ENCODE measurements at places on chromosomes 6 and 20. TPM values are rescaled to one million over a fixed set of nuclear protein-coding genes. Genes with fewer than 3 reads are reported as not detected.

SYCP2 gene
- 8.6 TPM for polyA plus RNA-seq

PRDM1 gene
- polyA plus RNA-seq, result 4.0 TPM

POPDC3 gene
- 1.3 TPM for polyA plus RNA-seq

SOX4 gene
- 88.6 TPM for polyA plus RNA-seq

HLA-DPA1 gene
- polyA plus RNA-seq, result 33.0 TPM

LAMP5 gene
- polyA plus RNA-seq, result 1.7 TPM

MUCL3 gene
- polyA plus RNA-seq, result 0.10 TPM

BTN1A1 gene
- 0.19 TPM for polyA plus RNA-seq

ZBP1 gene
- 0.08 TPM for polyA plus RNA-seq

DNA sequence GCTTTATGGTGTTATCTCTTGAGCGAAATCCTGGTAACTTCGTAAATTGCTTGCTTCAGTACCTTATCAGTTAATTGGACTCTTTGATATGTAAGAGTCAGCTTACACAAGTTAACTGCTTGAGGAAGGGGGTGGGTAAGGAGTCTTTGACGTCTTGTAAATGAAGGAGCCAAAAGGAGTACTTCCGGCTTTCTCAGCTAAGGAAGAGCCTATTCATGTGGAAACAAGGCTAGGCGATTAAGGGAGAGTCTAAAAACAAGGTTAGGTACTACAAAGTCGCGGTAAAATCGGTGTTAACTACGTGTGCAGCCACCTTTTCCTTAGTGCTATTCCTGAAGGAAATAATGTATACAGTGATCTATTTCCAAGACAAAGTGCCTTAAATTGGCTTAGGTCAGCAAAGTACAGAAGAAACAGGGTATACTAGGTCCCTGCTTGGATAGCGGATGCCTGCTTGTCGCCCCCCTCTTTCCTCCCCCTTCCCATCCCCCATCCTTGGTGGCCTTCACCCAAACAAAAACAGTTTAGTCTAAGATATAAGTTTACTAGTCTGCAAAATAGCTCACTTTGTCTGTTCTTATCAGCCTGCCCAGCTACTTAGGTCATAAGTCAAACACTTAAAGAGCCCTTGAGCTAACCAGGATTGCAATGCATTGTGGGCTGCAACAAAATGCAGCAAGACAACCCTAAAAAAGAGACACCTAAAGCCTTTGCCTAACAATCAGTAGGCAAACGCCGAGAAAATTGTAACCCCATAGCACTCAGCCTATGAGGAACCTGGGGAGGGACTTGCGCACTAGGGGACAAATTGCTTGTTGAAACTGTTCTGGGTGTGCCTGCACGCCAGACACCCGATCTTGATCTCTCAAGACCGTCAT is 147.3 kb downstream of the TRIM27 start:
- no peak for DNase-seq

GRCh38 chr6:112330879-112331265 is 16.3 kb upstream of the RFPL4B start:
- DNase-seq, result no peak

GRCh38 chr6:7137335-7138045 is 29.7 kb downstream of the RREB1 start:
- no peak for DNase-seq

GRCh38 chr20:33465481-33466302 is 22.1 kb upstream of the SNTA1 start:
- DNase-seq, result no peak

- no peak for DNase-seq
Observed at GRCh38 chr6:136787726-136788068, 4.6 kb downstream of the MAP3K5 start.

GRCh38 chr20:60695226-60696000 is 556.6 kb upstream of the CDH4 start:
- no peak for DNase-seq

- no peak for DNase-seq
Observed at GRCh38 chr20:32534661-32535240, 50.4 kb downstream of the NOL4L start.

- DNase-seq, result no peak
Observed at GRCh38 chr6:18551228-18551627, 164.1 kb downstream of the RNF144B start.

DNA sequence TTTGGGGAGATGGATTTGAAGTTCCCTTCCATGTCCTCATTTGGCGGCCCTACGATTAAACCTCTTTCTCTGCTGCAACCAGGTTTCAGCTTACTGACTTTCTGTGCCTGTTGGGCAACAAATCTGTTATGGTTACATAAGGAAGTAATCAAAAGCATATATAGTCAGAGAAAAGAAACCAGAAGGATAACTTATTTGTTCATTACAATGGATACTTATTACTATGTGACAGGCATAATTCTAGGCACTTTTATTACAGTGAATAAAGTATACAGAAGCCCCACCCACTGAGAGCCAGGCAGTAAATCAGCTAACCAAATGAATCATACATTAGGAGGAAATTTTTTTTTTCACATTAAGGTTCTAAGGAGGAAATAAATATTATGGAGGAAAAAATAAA is 9.6 kb upstream of the TRIM31 start:
- no peak for DNase-seq

GRCh38 chr20:13723011-13723410 is 61.7 kb downstream of the ESF1 start:
- no peak for DNase-seq

- DNase-seq, result no peak
Observed at GRCh38 chr20:43448748-43449535, 8.8 kb upstream of the SRSF6 start.

Data from right lung (tissue), 10 donors.